ENCODE measurements at places on chromosomes 5 and 9.

GRCh38 chr5:83562791-83563557 lies 91.4 kb downstream of the VCAN start:
- DNase-seq = no peak

DNA sequence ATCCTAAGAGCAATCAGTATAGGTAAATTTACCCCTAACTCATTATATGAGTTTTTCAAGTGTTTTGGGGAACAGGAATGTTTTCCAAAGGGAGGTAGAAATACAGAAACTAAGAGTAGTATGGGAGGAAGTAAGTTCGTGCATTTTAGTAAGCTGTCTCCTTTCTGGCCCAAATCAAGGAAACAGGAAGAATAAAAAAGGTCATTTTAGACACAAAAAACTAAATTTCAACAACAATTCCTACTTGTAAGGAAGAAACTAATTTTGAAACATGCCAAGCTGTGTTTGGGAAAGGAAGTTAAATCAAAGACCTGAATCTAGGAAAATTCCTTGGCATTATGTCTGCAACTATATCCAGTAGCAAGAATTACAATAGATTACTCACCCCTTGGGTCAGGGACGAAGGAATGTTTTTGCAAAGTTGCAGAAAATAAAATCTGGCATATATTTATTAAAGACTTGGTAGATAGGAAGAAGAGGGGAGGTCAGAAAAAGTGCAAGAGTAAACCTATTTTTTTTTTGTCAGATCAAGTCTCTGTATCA lies 6.5 kb upstream of the RPS6 start:
- no peak for DNase-seq

DNA sequence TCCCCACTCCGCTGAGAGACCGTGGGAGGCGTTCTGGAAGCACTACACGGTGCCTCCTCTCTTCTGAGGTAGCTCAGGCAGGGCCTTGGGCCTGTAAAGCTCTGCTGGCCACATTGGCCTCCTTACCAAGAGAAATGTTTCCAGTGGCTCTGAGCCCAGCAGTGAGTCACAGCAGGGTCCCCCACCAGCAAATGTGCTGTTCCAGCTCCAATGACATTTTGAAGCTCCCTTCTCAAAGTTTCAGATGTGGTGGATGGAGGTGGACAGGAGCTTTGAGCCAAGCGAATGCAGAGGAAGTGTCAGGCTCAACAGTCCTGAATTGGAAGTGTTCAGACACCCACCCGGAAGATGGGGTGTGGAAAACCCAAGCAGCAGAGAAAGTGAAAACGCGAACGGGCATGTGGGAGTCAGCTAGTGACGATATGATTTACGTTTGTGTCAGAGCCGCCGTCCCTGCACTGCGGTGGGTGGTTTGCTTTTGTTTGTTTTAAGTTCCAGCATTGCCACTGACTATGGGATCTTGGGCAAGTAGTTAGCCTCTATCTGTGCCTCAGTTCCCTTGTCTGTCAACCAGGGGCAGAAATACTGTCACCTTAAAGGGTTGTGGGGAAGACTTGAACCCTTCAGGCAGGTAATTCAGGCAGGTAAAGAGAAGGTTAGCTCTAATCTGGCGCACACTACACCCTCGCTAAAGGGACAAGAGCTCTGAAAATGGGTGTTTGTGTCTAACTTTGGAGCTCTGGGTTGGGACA lies 38.2 kb downstream of the C5orf15 start:
- peak; percentile 47 for DNase-seq

DNA sequence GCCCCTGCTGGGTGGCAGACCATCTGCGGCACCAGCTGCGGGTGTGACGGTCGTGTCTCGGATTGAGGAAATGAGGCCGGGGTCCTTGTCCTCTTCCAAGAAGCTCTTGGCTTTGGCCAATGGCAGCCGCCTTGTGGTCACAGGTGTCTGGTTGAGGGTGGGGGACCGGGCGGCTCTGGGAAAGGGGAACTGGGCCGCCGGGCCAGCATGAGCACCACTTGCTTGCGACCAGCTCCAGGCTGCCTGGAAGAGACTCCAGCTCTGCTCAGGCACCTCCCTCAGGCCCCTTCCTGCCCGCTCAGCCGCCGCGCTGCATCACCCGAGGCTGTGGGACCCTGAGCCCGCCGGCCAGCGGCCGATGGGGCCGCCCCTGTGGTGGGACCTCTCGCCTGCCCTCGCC lies 59.7 kb downstream of the RXRA start:
- no peak for DNase-seq

DNA sequence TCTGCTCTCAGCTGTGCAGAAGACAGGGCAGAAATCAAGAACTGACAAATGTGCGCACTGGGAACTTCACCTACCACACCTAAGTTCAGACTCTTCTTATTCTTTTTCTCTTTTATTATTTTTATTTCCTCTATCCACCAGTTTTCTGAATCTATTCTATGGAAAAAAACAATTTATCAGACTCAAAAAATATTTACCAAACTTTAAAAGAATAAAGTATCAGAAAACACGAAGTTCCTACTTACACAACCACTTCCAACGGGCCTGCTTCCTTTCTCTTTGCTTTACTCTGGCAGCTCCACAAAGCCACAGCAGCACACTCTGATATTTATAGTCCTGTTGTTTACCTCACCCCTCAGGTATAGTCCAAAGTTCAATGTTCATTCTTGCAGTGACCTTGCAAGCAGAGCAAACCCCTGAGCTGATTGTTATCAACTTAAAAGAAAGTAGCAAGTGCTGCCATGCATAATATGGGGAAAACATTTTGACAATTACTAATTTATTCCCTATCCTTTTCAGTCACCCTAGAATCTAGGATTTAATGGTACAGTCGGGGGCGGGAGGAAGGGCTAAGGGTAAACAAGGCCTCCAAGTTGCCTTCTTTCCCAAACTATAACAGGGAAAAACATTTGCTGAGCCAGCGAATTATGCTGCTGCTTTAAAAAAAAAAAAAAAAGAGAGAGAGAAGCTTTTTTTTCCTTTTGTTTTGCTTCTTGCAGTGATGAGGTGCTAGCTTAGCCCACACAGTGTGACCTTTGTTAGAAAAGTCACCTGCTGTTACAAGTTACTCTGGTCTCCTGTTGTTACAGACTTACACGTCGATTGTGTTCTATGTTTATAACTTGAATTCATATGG lies at the start of gene SELENOP:
Gene SELENOP, minus strand, starts transcription at position 302 of the 856 bp plus-strand sequence. CDS start 3,539 bp downstream, outside the sequence.
- no peak for DNase-seq

DNA sequence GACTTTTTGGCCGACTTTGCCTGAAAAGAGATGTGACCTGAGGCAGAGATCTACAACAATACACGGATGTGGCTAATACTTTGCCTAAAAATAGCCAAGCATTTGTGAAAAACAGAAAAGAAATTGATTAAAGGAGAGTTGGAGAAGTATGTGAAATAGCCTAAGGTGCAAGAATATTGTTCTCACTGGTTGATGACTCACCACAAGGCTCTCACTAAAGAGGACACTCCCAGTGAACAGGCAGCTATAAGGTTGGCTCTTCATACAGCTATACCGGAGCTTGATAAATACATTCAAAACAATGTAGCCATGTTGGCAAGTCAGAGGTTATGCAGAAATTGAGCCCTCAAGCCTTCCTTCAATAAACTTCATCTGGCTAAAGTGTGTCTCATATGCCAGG lies 317.2 kb upstream of the GRAMD2B start:
- DNase-seq = no peak

- DNase-seq = no peak
These were observed 42.5 kb downstream of the MFAP3 start for GRCh38 chr5:154081246-154081645.

DNA sequence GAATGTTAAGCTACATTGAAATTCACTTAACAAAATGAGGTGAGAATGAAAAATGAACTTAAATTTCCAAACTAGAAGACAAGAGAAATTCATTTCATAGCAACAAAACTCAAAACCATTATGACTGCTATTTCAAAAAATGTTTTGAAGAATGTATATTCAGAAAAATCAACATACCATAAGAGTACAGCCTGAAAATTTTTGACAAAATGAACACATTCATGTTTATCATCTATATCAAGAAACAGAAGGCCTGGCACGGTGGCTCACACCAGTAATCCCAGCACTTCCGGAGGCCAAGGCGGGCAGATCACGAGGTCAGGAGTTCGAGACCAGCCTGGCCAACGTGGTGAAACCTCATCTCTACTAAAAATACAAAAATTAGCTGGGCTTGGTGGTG lies 4.2 kb upstream of the IL6ST start:
- DNase-seq = no peak

- DNase-seq = no peak
These were observed 1000.4 kb downstream of the MAT2B start for GRCh38 chr5:164505791-164506190.
